NCI-H446 (cell line): ENCODE measurements at places on chromosomes 1 and 21.

DNA sequence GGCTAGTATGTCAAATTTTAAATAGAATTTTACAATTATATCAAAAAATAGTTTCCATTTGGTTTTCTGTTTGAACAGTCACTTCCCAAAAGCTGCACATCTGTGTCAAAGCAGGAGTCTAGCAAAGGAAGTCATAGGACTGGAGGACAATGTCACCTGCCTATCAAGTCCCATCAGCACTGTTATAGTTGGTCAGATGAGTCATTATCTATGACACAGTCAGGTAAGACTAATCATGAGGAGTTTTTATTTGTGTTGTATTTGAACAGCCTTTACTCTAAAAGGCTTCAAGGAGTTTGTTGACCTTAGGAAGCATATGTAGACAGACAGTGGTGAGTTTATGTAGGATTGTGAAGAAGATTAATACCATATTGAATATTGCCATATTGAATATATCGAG lies 74.2 kb upstream of the QSOX1 start:
- no peak for DNase-seq

DNA sequence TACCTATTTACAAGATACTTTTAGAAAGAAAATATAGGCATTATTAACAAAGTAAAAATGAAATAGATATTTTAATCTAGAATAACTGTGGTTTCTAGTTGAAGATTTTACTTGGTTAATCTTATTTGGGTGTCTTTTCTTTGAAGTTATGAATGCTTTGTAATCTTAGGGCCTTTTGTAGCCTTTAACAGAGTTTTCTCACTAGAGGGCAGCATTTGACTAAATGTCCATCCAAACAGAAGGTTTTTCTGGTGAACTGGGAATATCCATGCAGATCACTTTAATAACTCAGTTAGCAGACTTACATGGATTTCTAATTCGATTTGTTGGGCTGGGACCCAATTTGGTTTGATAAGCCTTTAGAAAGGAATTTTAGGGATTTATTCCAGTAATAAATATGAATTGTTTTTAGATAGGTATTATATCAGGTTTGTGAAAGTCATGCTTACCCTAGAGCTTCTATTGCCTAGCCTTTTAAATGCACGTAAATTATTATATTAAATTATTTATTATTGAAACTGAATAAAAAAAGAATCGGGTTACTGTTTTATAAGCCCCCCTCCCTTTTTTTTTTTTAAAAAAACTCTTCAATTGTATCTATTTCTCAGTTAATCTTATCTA lies 119.7 kb downstream of the ZNF326 start:
- DNase-seq: peak; percentile 74

DNA sequence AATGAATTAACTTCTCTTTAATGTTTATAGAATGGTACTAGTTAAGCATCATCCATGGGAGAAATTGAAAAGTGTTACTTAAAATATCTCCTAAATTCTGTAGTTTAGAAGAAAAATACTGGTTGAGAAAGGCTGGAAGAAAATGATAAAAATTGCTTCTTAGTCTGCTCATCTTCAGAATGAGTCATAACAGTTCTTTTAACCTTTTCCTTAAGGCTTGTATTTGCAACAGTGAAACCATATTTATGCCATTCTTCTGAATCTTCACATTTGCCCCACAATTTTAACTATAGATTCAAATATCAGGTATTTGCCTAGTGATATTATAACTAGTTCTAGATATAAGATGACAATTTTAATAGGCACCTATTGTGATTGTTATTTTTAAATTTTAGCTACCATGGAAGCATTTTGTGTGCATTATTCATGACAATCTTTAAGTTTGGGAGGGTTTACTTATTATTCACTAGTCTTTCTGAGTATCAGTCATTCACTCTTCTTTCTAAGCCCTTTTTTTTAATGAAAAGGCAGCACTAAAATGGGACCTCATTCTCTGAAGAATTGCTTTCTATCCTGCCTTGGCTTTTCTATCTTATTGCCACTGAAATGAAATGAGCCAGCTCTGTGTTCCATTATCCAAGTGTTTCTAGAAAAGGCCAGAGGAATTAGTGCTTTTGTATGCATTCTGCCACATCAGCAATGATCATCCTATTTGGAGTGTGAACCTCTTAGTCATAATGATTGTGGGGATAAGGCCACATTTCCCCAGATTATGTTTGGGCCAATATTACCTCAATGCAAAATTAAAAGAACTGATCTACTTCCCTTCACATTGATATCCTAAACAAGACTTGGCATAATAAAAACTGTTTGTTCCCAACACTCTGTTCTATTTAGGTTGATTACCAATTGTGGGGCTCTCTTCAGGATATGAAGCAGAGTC lies 58.4 kb downstream of the SAMSN1 start:
- DNase-seq: no peak

DNA sequence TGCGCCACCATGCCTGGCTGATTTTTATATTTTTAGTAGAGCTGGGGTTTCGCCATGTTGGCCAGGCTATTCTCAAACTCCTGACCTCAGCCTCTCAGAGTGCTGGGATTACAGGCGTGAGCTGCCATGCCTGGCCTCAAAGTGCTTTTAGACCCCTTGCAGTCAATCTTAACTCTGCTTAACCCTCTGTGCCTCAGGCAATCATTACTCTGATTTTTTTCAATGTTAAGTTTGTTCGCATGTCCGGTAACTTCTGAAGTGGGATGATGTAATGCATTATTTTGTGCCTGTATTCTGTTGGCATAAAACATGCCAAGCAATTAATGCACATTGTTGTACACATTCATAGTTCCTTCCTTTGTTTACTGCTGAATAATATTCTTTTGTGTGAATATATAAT lies 18.6 kb downstream of the SMG7 start:
- no peak for DNase-seq

DNA sequence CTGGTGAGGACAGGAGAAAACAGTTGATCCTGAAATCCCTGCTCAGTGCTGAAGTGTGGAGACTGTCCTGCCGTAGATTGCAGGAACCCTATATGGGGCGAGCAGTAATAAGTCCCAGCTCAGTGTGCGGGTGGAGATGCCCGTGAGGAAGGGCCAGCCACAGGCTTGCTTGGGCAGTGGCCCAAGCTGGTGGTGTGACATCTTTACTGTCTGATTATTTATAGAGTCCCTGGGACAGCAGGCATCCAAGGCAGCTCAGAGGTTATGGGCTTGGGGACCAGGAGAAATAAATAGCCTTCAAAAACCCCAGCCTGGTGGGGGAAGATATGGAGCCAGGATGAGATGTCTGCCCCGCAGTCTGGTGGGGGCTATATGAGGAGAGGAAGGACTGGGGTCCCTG lies 170.7 kb upstream of the POU3F1 start:
- DNase-seq: no peak

DNA sequence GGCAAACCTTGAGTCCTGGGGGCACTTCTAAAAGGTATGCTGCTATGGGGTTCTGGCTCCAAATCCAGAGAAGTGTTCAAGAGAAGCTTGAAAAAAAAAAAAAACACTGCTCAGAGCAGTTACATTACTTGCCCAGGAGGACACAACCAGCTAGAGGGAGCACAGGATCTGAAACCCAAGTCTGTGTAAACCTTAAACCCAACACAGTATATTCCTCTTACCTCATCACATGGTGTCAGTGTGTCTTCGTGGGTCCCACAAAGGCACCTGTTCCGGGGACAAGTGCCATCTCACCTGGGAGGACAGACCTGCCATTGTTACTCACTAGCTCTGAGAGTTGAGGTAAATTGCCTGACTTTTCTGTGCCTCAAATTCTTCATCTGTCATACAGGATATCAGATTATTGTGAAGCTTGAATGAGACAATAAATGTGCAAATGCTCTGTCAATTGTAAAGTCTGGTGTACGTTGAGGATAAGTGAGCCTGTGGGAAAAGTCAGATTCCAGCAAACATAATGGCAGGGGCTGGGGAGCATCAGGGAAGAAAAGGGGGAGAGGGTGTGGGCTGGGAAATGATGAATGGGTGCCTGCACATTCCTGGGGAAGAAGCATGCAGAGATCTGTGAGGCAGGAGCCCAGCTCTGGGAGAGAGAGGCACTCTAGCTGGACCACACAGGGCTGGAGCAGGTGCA lies 170.4 kb upstream of the ZC3H12A start:
- DNase-seq: no peak

GRCh38 chr1:24896596-24897262 lies 33.3 kb downstream of the RUNX3 start:
- no peak for DNase-seq

DNA sequence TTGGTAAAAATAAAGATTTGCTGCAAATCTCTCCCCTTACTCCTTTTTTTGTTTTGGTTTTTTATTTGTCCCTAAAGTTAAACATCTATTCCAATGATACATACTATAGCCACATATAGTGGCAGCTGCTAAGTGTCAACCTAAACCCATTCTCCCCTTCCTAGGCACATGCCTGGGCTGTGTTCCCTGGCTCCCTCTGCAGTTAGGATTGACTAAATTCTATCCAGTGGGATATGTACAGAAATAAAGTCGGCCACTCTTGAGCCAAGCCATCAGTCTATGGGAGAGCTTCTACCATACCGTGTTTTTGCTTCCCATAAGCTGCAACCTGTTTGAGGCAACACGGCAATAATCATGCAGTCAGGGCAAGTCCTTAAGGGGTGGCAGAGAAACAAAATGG lies 23.6 kb downstream of the MCOLN3 start:
- no peak for DNase-seq

DNA sequence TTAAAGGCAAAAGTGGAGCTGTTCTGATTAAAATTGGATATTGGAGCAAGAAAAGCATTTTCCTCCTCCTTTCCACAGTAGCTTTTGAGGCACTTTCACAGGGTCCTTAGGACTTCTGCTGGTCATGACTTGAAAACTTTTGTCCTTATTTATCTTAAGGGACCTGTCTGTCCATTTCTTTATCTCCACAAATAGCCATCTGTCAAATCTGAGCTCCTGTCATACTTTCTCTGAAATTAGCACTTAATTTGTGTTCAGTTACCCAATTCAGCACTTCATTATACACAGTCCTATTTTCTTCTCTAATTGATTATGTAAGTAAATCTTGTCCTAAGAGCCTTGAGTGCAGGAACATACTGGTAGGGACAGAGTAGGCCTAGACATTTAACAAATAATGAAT lies 9.8 kb downstream of the POU2F1 start:
- no peak for DNase-seq

GRCh38 chr1:66489972-66490601 lies 43.9 kb upstream of the SGIP1 start:
- DNase-seq: no peak

GRCh38 chr1:62391369-62391971 lies 45.4 kb upstream of the USP1 start:
- no peak for DNase-seq

DNA sequence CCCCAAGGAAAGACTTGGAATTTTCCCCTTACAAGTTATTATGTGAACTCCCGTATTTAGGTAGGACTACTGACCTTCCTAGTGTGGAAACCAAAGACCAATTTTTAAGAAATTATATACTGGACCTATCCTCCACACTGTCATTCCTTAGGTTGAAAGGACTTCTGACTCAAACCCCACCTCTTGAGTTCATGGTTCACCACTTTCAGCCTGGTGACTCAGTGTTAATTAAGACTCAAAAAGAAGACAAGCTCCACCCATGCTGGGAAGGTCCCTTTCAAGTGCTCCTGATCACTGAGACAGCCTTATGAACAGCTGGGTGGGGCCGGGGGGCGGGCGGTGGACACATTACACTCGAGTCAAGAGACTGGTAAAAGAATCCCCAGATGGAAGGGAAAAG lies 113.2 kb downstream of the LRRC53 start:
- no peak for DNase-seq

GRCh38 chr1:1373815-1374588 lies 1.0 kb downstream of the AURKAIP1 start:
- no peak for DNase-seq

GRCh38 chr1:99681583-99681982 lies 35.7 kb downstream of the PALMD start:
- DNase-seq: peak; percentile 65

DNA sequence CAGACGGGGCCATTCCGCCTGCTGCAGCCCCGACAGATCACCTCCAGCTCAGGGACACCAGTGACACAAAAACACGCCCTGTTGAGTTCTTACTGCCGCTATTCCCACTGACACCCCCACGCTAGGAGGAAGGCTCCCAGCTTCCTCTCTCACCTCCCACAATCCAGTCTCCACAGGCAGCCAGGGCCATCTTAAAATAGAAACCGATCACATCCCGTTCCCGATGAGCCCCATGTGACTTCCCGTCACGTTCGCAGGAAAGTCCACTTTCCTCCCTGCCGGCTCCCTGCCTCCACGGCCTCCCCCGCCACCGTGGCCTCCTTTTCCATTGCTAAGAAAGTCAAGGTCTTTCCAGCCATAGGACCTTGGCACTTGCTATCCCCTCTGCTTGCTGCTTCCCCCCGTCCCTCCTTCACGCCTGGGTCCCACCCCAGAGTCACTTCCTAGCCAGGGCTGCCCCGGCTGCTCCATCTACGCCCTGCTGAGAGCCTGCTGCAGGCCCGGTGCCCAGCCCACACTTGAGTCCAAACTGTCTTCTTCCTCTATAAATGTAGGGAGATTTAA lies 24.0 kb upstream of the DDOST start:
- DNase-seq: no peak

DNA sequence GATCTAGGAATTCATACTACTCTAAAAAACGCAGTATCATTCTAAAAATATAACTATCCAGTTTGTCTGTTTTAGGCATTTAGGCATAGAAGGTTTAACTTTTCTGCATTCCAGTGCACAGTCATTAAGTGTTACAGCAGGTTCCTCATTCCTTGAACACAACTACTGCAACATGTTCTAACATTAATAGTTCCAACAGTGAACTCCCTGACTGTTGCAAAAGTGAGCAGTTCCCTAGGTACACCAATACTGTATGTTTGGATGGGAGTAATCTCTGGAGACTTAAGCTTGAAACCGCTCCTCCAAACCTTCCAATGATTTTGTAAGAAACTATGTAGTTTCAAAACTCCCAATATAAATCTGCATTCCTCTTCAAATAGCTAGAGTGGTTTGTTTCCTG lies 46.2 kb downstream of the UCHL5 start:
- no peak for DNase-seq

DNA sequence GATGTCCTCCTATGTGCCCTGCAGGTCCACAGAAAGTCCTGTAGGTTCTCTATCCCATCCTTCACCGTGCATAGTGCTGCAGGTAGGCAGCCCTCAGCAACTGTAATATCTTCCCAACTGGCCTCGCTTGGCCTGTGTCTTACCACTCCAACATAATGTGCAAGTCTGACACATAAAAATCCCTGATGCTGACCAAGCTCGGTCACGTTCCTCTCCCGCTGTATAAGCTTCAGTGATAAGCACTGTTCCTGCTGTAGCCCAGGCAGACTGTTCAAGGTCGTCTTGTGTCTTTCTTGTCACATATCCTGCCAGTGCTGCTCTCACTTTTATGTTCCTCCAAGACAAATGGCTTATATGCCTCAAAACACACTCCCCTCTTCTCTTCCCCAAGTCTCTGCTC lies 19.4 kb upstream of the KCNE1 start:
- no peak for DNase-seq

DNA sequence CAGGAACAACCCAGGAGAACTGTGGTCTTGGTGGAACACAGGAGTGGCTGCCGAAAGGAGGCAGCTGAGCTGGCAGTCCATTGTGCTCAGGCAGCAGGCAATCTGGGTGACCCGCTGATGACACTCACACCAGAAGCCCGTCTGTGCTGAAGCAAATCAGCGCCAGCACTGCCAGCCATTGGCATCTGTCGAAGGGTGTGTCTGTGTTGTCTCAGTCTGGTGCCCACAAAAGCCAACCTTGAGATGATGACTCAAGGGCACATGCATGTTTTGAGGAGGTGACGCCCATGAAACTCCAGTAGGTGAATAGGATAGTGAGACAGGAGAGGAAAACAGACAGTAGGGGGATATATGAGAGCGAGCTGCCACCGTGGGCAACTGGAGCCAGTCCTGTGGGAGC lies 167.3 kb downstream of the KAZN start:
- peak; percentile 14 for DNase-seq

- DNase-seq: no peak
Observed at GRCh38 chr21:34336756-34337391, 26.9 kb upstream of the KCNE2 start.
